Stimulated activated CD4-positive, alpha-beta T cell treated with anti-CD3 and anti-CD28 coated beads, Interleukin-12 subunit alpha, Interleukin-12 subunit beta, amount 100 ng/mL, for 24 hours (primary cell): ENCODE measurements at places on chromosomes 7 and 10.

GRCh38 chr7:24241206-24241605 is 42.8 kb upstream of the NPY start:
- DNase-seq: no peak

- DNase-seq: no peak
Observed at GRCh38 chr10:129194181-129194870, 272.7 kb upstream of the MGMT start.

GRCh38 chr7:95715274-95715673 is 57.1 kb upstream of the DYNC1I1 start:
- DNase-seq: no peak

GRCh38 chr7:37054624-37055241 is 330.4 kb upstream of the AOAH start:
- no peak for DNase-seq

DNA sequence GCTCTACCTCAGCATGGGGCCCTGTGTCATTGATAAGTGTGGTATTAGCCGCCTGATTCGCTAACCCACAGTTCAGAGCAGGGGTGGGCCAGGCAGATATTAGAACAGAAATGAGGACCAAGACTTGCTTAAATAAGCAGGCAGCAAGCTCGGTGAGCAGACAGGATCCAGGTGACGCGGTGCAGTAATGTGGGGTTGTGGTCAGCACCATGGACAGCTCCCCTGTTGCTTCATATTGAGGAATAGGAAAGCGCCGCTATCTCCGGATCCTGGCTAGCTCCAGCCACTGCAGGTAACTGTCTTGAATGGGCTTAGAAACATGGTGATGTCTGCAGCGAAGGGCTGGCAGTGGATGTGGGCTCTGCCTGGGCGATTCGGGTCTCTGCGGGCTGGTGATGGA is 51.3 kb upstream of the GPR26 start:
- no peak for DNase-seq
